Activated T-cell treated with anti-CD3 and anti-CD28 coated beads, Interleukin-2, amount 50 U/mL, for 72 hours (primary cell): ENCODE measurements at places on chromosomes 1 and 21. TPM values are rescaled to one million over a fixed set of nuclear protein-coding genes. Genes with fewer than 3 reads are reported as not detected.

DNA sequence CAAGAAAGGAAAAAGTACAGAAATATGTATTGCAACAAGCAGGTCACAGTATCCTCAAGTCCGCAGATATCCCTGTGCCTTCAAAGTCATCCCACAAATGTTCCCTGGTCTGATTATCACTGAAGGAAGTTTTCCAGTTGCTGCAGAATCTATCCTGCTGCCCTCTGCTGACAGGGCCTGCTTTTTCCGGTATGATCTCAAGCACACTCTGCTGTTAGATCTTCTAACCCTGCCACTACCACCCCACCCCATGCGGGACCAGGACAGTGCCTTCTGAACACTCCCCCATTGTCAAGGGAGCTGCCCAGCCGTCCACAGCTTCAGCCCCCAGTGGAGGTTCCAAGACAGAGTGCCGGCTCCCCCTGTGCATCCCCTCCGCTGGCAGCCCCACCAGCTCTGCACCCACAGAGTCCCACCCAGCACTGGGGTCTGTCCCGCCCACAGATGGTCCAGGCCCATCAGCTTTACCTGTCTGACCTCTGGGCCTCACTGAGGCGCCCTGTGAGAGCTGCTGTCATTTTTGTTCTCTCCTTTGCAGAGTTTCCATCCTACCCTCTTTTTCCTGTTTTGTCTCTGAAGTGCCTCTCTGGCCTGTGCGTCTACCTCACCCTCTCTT lies 27.9 kb downstream of the FAM163A start:
- no peak for DNase-seq

GRCh38 chr21:45901061-45901690 lies 80.4 kb upstream of the COL6A1 start:
- no peak for DNase-seq

DNA sequence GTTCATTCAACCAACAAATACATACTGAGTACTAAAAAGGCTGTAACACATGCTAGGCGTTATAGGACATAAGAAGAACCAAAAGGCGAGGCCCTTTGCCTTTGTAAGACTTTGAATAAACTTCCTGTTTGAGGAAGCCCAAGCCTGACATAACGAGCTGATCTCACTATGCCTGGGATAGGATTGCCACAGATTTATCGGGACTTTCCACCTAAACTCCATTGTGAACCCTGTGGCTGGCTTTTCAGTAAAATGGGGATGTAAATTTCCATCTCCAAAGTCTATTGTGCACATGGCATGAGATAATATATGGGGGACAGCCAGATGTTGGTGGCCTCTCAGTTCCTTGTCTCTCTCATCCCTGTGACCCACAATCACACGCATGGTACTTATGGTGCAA lies 41.9 kb downstream of the LMO4 start:
- no peak for DNase-seq

DNA sequence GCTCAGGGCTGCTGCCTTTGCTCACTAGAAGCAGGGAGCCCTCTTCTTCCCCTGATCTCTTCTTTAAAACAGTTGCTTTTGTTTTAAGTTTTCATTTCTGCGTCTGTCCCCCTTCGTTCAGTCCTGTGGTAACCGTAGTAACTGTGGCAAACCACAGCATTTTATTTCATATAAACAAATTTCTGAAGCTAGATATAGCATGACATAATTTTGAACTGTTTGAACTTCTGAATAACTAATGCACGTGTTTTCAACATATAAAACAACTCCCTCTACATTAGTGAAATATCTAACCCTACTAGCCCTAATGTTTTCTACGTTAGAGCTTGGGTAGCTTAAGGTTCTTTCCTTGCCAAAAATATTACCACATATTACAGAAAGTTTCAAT lies 104.6 kb downstream of the DISP1 start:
- no peak for DNase-seq

- DNase-seq, result no peak
Measured at GRCh38 chr21:44566403-44566802, 7.1 kb upstream of the KRTAP10-4 start.

Gene RGS8
- not detected for total RNA-seq

- no peak for DNase-seq
Measured at GRCh38 chr1:221200464-221200863, 321.2 kb downstream of the HLX start.

- no peak for DNase-seq
Measured at GRCh38 chr1:4564051-4564450, 90.4 kb upstream of the AJAP1 start.

- no peak for DNase-seq
Measured at GRCh38 chr1:80629304-80629837, 1171.4 kb upstream of the ADGRL2 start.

- DNase-seq, result no peak
Measured at GRCh38 chr21:35005560-35006224, 43.4 kb downstream of the RUNX1 start.

DNA sequence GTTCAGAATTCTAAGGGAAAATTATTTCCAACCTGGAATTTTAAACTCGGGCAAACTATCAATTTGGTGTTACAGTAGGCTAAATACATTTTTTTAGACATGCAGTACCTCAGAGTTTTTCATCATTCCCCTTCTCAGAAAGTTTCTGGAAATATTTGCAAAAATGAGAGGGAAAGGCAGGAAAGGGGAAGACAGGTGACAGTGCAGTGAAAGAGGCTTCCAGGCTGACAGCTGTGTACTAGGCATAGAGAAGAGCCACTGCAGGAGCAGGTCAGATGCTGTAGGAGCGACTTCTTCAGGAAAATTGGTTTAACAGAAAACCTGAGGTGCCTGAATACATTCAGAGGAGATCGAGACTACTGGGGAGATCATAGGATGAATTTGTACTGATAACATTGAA lies 19.9 kb downstream of the CERS2 start:
- DNase-seq, result no peak

DNA sequence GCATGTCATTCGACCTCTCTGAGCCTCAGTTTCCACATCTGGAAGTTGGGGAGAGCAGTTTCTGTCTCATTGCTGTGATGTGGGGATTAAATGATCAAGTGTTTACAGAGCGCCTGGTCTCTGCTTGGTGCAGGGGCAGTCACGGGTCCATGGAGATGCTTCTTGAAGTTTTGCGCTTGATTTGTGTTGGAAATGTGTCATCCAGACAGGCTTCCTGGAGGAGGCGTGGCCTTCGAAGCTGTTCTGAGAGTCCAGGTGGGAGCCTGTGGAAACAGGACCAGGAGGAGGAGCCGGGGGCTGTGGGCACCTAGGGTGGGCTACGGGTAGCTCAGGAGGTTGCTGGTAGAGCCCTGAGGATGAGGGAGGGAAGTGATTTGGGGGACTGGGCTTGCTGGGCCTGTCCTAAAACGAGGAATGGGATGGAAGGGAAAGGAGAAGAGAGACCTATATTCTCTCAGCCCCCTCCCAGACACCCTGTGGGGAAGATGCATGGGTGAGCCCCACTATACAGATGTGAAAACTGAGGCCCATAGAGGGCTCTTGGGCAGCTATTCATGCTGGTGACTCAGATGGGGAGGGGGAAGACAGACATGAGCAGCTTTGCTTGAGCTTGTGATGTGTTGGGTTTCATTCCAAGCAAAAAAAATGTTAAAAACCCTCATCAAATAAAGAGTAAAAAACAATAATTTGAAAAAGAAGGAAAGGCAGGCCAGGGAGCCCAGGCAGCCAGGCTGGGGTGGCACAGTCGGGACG lies 107.2 kb upstream of the WNT4 start:
- no peak for DNase-seq

- no peak for DNase-seq
Measured at GRCh38 chr1:201214886-201215285, 24.3 kb downstream of the IGFN1 start.

DNA sequence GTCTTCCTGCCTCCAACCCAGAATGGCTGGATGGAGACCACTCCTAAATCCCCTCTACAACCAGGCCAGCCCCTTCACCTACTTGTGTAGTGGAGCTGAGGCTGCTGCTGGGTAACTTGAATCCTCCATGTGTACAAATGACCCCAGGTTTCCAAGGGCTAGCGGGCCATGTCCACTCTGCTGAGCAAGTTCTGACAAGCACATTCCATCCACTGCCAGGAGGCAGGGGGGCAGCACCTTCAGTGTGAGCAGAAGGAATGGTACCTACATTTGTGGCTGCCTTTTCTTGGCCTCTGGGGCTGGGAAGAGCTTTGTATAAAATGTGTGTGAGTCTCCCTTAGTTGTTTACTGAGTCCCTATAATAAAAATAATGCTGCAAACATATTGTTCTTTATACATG lies 14.5 kb downstream of the KIAA0040 start:
- no peak for DNase-seq
